ENCODE measurements at places on chromosomes 2 and 18.

DNA sequence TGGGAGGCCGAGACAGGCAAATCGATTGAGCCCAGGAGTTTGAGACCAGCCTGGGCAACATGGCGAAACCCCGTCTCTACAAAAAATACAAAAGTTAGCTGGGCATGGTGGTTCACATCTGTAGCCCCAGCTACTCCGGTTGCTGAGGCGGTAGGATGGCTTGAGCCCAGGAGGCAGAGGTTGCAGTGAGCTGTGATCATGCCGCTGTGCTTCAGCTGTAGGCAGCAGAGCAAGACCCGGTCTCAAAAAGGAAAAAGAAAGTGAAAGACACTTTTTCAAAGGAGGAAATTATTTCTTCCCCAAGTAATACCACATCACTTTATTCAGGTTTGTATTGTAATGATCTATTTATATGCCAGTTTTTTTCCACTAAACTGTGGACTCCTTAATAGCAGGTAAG is 35.7 kb upstream of the TAF4B start:
- DNase-seq: no peak

DNA sequence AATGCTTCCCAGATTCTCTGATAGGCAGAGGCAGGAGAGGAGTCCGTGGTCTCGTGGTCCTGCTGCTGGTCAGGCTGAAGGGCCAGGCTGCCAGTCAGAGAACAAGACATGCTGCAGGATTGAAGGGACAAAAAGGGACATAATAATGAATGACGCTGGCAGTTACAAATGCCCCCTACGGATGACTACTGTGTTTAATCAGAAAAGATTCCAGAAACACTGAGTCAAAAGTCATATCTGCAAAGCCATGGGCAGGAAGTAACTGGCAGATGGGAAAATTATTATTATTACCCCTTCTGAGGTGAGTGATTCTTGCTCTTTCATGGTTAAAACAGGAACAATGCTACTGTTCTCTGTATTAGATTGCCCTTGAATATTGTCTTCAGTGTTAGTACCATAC is 19.0 kb downstream of the LCT start:
- DNase-seq: no peak

- DNase-seq: no peak
These were observed 672.8 kb upstream of the ID2 start for GRCh38 chr2:8009010-8009597.

DNA sequence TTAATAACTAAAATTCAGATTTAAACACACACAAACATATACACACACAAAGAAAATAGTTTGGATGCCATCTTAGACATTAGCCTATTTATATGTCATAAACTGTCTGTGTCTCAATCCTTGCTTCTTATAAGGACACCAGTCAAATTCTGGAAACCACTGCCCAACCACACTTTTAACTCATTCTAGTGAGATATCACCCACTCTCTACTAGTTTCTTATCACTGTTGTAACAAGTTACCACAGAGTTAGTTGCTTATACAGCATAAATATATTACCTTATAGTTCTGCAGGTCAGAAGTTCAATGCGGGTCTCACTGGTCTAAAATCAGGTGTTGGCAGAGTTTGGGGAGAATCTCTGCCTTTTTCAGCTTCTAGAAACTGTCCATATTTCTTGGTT is 239.1 kb downstream of the MTX2 start:
- DNase-seq: no peak

DNA sequence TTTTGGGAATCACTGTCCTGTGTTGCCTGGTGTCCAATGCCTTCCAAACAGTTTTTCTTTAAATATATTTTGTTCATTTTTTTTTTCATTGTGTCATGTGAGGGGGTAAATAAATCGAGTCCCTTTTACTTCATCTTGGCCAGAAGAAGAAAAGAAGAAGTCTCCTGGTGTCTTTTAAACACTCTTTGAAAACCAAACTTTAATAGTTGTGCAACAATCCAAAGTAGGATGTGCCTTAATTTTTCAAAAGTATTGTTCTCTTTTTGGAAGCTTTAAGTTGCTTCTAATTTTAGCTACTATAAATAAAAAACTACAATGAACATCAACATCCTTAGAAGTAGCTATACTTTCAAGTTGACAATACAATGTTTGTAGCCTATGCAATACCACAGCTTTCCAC is 154.9 kb downstream of the ATAD2B start:
- DNase-seq: no peak

- DNase-seq: no peak
These were observed 28.3 kb upstream of the ATP6V1B1 start for GRCh38 chr2:70907130-70908057.

GRCh38 chr2:36486521-36487044 is 111.4 kb downstream of the FEZ2 start:
- no peak for DNase-seq

DNA sequence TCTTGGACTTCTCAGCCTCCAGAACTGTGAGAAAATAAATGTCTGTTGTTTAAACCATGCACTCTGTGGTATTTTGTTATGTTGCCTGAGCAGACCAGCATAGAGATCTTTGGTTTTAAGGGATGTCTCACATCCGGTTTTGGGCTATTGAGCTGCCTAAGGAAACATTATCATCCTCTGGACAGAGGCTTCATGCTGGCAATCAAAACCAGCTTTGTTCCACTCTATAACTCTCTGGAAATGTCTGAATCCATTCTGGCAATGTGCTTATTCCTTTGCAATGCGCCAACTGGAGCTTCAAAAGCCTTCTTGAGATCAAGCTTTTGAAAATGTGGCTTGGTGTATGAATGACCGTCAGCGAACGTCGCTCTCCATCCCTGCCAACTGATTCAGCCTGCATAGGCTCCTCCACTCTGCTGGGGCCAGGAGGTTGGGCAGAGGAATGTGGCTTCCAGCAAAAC is 183.6 kb upstream of the MGAT5 start:
- DNase-seq: no peak

DNA sequence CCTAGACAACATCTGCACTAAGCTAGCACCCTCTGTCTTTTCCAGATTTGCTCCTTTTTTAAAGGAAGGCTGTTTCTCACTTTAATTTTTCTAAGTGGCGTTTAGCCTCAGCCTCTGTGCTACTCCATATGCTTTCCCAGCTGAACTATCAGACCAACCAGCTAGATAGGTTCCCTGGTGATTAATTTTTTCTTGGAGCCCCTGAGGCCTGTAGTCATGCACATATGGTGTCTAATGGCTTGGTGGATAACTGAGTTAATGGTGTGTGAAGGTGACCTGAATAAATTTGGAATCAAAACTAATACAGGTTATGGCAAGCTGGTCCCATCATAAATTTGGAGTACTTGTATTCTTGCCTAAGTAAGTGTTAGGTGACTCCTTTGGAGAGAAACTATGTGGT is 135.5 kb downstream of the MGAT5 start:
- no peak for DNase-seq

DNA sequence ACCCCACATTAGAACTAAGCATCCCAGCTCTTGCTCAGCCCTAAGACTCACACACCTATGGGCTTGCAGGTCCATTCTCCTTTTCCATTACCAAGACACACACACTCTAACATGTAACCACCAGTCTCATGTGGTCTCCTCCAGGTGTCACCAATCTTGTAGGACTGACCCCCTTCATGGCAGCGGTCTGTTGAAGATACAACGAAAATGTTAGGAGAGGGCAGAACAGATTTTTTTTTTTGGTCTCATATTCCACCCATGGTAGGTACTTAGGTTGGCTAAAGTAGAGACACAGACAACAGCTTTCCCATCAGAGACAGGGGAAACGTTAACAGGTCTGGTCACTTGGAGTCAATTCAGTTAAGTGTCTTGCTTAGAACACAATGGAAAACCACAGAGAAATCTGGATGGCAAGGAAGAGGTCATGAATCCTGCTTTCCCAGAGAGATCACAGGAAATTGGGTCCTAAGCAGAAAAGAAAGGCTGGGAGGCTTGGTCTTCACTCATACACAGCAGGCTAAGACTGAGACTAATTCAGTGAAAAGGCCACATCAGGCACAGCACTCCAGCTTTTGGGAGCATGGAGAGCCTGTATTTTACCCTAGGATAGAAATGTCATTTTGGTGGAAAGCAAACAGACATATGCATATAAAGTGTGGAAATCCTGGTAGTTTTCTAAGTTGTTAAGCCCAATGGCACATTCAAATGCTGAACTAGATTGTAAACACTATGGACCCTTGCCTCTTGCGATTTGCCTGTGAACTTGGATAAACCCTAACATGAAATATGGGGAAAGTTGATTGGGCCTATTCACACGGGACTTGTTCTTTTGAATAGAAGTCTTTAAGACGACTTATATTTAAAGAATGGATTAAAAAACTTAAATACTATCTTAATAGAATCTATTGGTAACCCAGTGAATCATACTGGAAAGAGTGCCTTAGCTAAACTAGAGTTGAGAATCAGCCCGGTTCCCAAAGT is 3.8 kb downstream of the FN1 start:
- no peak for DNase-seq

- DNase-seq: no peak
These were observed 7.9 kb downstream of the CABLES1 start for GRCh38 chr18:23143016-23143814.

DNA sequence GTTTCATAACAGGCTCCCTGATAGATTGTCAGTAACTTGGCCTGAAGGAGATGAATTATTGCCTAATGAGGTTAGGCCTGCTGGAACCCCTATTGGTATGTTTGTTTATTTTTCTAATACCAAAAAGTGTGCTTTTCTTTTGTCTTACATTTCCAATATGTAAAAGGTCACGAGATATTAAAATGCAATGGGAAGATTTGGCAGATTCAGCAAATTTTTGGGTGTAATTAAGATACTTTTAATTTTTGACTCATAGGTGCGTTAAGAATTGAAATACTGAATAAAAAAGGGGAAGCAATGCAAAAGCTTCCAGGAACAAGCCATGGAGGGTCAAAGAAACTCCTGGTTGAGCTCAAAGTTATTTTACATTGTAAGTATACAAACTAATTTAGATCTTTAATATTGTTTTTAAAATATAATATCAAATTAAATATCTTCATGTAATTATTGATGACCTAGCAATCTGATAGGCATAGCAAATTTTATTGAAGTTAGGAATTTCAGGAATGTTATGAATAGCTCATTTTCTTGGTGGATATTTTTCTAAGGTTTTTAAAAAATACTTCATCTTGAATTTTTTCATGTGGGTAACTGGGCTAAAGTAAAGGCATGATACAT is 52.1 kb downstream of the SMCHD1 start:
- no peak for DNase-seq

DNA sequence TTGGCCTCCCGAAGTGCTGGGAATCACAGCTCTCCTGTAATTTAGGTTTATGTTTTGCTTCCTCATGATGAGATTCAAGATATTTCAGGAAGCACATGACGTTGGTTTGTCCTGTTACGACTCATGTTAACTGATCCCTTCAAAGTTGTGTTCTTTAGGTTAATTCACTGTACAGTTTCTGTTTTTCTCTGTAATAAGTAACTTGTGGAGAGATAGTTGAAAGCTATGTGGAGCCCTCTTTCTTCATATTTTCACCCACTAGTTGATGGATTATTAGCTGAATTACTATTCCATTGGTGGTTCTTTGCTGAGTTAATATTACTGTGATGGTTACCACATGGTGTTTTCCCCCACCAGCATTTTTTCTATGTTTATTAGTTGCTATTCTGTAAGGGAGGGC is 18.3 kb upstream of the CHCHD5 start:
- DNase-seq: no peak

GRCh38 chr2:145350011-145350410 is 830.1 kb upstream of the ZEB2 start:
- DNase-seq: no peak

- DNase-seq: no peak
These were observed 71.2 kb upstream of the TMEM200C start for GRCh38 chr18:5966514-5966913.

DNA sequence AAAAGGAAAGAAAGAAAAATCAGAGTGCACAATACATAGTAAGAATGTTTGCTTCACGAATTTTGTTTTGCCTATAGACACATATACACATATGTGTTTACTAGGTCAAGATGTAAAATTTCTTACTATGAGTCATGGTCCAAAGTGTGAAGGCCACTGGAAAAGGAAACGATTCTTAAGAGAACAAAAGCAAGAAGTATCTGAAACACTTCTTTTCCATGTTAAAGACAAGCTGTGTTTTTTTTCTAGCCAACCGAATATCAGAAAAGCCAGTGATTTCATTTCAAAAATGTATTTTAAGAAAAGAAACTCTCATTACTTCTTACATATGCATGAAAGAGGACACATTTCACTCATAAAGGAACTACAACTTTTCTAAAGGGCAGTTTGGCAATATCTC is 24.9 kb downstream of the PECR start:
- DNase-seq: no peak

- no peak for DNase-seq
These were observed 538.0 kb downstream of the TMX3 start for GRCh38 chr18:68176901-68177300.

- no peak for DNase-seq
These were observed 79.7 kb upstream of the DOCK10 start for GRCh38 chr2:225122007-225122406.

DNA sequence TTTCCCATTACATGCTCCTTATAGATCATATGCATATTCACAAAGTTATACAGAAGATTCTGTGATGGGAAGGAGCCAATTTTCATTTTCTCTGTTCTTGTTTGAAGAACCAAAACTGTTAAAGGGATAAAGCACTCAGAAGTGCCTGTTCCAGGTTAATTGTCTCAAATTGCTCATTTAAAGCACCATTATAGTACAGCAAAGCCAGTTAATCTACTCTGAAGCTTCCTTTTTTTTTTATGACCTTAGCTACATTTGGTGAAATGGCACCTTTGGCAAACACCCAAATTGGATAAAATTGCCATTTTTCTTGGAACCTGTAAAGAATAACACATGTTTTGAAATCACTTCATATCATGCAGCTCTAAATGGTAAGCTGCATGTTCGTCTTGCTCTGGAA is 1092.3 kb downstream of the BCL11A start:
- no peak for DNase-seq

GRCh38 chr2:182650704-182651103 is 65.4 kb upstream of the DNAJC10 start:
- no peak for DNase-seq

- DNase-seq: no peak
These were observed 820 bp downstream of the TMBIM1 start for GRCh38 chr2:218291318-218292047.

- DNase-seq: no peak
These were observed 7.8 kb upstream of the ANXA4 start for GRCh38 chr2:69734035-69734611.

DNA sequence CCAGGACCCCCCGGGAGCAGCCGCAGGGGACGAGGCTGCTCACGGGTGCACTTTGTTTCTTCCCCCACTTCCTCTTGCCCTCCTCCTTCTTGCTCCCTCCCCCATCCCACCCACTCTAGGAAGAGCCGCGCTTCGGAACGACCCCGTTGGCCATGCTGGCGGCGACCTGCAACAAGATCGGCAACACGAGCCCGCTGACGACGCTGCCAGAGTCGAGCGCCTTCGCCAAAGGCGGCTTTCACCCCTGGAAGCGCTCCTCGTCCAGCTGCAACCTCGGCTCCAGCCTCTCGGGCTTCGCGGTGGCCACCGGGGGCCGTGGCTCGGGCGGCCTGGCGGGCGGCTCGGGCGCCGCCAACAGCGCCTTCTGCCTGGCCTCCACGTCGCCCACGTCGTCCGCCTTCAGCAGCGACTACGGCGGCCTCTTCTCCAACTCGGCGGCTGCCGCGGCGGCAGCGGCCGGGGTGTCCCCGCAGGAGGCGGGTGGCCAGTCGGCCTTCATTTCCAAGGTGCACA is 1.3 kb downstream of the SP9 start:
- no peak for DNase-seq

- no peak for DNase-seq
These were observed 171.6 kb downstream of the DDX1 start for GRCh38 chr2:15763106-15763821.
